ENCODE measurements at places on chromosomes 2 and 18. TPM values are rescaled to one million over a fixed set of nuclear protein-coding genes. Genes with fewer than 3 reads are reported as not detected.

DNA sequence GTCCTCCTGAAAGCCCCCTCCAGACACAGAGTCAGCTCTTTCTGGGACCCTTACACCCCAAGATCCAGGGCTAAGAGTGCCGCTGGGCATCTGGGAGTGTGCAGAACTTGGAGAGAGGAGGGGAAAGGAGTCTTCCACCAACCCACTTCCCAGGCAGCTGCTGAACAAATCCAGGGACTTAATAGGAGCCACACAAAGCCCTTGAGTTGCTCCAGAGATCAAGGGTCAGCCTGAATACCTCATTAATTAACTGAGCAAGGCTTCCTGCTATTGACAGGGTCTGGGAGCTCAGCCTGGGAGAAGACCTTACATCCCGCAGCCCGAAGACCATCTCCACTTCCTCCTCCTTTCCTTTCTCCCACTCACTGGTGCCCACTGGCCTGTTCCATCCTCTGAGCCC lies 108.3 kb downstream of the CELF4 start:
- no peak for DNase-seq

GRCh38 chr2:219962801-219963200 lies 335.4 kb downstream of the SLC4A3 start:
- no peak for DNase-seq

DNA sequence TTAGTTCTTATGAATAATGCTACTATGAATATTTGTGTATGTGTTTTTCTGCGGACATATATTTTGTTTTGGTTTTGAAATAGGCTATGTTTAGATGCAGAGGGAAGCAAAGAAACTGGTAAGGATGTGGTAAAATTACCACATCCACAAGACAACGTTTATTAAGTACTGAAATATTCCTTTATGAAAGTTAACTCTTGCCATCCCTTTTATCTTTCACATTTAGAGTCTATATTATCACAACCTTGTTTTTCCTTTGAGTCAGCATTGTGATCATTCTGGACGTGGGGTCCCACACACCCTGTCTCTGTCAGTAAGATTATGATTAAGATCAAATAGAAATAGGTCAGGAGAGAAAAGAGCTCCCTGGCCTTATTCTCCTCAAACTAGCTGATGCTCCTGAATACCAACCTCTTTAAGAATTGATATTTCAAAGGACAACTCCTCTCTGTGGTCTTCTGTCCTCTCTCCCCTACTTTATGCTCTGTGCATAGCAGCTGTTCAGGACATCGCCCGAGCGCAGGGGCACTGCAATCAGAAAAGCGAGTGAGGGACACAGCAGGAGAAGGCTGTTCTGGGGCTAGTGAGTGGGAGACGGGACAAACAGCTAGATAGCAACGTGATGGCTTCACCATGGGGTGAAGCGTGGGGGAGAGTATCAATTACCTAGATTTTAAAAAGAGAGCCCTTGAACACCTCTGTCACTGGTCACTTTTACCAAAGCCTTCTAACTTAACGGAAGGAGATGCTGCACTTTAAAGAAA lies 12.2 kb downstream of the METAP1D start:
- DNase-seq: no peak

DNA sequence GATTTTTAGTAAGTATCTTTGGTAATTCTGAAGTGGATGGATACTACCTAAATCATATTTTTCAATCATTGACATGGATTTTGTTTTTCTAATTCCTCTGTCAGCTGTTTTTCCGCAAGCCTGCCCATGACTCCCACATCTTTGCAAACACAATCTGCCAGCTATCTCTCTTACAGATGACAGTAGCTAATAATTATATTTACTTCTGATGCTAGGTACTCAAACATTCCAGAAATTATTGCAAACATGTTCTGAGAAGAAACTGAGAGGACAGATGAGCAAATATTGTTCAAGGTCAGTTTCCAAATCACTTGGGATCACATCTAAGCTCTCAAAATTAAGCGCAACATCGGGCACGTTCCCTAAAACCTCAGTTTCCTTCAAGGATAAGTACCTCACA lies 270.0 kb upstream of the CDH19 start:
- DNase-seq: no peak

DNA sequence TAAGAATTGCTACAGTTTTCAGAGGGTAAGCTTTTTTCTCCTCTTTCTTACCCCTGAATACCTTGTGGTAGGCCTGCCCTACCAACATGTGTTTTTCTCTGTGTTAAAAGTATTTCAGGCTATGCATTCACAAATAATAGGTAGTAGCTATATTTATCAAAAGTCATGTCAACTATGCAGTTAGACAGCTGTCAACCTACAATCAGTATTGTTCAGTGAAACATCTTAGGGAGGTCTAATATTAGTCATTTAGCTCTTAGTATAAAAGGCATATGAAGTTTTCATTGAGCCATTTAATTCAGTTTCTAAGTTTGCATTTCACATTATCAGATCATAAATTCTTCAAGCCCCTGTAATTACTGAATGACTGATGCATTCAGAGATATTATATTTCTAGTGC lies 36.7 kb downstream of the XIRP2 start:
- DNase-seq: no peak

GRCh38 chr2:173851141-173851641 lies 114.0 kb downstream of the SP3 start:
- DNase-seq: peak; percentile 50

- DNase-seq: peak; percentile 93
Measured at GRCh38 chr2:182015334-182016109, 29.9 kb downstream of the PPP1R1C start.

ANO7 gene
- 0.62 TPM for total RNA-seq

ZNF513 gene
- total RNA-seq: 7.6 TPM

EPAS1 gene
- 23.7 TPM for total RNA-seq

CNTNAP5 gene
- not detected for total RNA-seq

ZNF521 gene
- total RNA-seq: 20.4 TPM
